Stimulated activated CD4-positive, alpha-beta T cell treated with anti-CD3 and anti-CD28 coated beads, Interleukin-1b, Interleukin-23, amount 100 ng/mL, for 1 hour (primary cell): ENCODE measurements at places on chromosomes 11 and 22.

- DNase-seq, result no peak
Measured at GRCh38 chr11:102111787-102112508, 1.7 kb downstream of the YAP1 start.

DNA sequence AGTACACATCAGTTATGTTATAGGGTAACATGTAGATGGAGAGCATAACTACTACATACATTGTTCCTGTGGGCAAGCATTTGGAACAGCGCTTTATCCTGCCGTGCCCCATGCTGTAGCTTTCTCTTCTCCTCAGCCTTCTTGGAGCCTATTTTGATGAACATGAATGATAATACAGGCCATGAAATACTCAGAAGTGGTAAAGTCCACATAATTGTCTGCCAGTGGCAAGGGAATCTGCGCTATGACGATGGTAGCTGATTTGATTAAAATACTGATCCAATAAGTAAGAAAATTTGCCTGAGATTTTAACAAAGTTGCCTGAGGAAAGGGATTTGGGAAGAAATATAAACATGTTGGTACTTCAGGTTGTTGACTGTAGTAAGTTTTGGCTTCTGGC lies 23.3 kb downstream of the ALKBH3 start:
- DNase-seq, result no peak

- no peak for DNase-seq
Measured at GRCh38 chr11:86483940-86484794, 109.5 kb downstream of the CCDC81 start.

DNA sequence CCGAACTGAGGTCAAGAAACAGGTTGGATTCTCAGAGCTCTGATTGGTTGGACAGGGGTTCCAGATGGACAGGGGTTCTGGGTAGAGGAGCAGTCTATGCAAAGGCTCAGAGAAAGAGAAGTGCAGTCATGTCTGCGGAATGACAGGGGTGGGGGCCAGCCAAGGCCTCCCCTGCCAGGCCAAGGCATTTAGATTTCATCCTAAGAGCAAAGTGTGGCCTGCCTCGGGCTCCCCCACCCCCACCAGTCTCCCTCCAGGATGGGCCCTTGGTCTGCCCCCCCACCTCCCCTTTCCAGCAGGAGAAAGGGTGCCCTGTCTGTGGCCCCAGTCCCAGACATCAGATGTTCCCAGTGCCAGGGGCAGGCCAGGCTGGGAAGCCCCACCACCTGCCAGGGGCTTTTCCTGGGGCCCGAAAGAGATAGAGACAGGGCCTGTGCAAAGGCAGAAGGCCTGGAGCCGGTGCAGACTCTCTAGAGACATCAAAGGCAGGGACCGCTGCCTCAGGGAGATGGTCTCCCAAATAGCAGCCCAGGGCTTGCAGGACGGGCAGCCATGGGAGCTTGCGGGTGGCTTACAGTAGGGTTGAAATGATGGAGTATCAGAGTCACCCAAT lies 9.4 kb downstream of the SUSD2 start:
- no peak for DNase-seq

- no peak for DNase-seq
Measured at GRCh38 chr11:29171360-29171950, 845.4 kb downstream of the KCNA4 start.

GRCh38 chr11:127493330-127494022 lies 492.9 kb upstream of the KIRREL3 start:
- no peak for DNase-seq

DNA sequence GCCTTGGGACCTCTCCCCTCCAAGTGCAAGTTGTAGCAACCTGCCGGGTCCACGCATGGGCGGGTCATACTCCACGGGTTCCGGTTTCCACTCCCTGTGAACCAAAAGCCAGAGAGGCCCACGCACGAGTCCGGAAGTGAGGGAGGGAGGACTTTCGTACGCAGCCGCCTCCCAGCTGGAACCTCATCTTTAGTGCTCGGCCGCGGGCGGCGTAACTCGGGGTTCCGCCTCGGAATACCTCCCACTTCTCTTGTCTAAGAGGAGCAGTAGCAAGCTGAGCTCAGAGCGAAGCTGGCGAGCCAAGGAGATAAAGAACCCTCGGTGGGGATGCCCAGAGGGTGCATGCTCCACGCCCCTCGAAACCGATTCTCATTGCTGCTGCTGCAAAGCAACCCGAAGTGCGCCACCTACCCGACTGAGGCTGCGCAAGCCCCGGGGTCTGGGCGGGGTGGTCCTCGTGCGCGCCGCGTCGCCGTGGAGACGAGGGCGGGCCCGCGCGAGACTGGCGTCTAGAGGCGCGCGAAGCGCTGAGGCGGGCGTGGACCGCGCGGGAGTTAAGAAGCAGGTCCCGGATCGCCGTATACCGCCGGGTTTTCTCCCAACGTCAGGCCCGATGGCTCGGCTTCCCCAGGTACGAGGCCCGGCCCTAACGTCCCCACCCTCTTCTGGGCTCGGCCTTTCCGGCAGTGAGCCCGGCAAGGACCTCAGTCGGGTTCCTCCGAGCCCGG lies at the start of gene SFI1:
TSS of gene SFI1 (plus strand) at position 530 of the 728 bp plus-strand sequence. CDS start 11,749 bp downstream, outside the sequence.
- DNase-seq, result peak; percentile 87
